Keratinocyte (primary cell): ENCODE measurements at places on chromosomes 1 and 21. TPM values are rescaled to one million over a fixed set of nuclear protein-coding genes. Genes with fewer than 3 reads are reported as not detected.

GRCh38 chr1:209613400-209614150 is 30.1 kb downstream of the CAMK1G start:
- peaks cover 32% of the 10 kb centered on the region for H3K36me3 ChIP-seq
- no peaks in the 10 kb centered on the region for H3K4me1 ChIP-seq
- no peak overlapping the region for H3K4me3 ChIP-seq
- peak; percentile 59 for DNase-seq
- no peaks in the 10 kb centered on the region for H3K27me3 ChIP-seq

DNA sequence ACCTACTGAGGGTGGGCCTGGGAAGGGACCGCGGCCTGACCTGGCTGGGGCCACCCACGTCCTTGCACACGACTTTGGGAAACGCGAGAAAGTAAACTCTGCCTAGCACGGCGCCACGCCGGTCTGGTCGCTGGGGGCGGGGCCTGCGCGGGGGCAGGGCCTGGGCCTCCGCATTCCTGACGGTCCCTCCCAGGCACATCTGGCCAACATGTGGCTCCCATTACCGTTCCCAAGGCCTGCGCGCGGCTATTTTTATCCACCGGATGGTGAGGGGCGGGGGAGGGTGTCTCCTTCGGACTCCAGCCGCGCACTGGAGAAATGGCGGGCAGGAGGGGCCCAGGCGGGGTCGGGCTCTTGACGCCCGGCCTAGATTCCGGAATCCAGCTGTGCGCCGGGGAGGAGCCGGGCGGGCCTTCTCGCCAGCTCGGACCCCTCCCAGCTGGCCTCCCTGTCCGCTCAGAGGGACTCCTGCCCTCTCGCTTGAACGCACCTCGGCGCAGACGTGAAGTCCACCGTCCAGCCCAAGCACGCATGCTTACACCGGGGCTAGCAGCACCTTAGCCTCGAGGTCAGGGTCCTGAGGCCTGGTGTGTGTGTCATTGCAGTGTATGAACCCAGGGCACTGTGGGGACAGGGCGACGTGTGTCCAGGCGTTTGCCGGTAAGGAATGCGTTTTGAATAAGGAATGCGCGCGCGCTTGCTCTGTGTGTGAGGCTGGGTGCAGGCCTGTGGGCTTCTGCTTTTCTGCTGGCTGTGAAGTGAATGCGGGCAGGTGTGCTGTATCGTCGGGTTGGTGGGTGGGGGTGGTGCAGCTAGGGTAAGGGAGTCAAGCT is 2.1 kb downstream of the EVA1B start:
- no peaks in the 10 kb centered on the region for H3K27me3 ChIP-seq
- peaks cover 4% of the 10 kb centered on the region for H3K36me3 ChIP-seq
- H3K4me1 ChIP-seq = peaks cover 1% of the 10 kb centered on the region
- no peak overlapping the region for H3K4me3 ChIP-seq
- H3K27ac ChIP-seq = no peak overlapping the region

- no peaks in the 10 kb centered on the region for H3K4me1 ChIP-seq
- no peak for DNase-seq
- no peaks in the 10 kb centered on the region for H3K27me3 ChIP-seq
- H3K36me3 ChIP-seq = no peaks in the 10 kb centered on the region
Measured at GRCh38 chr1:102715150-102715549, 393.2 kb downstream of the COL11A1 start.

- no peak within 1 kb of the TSS for H3K27ac ChIP-seq
- H3K4me1 ChIP-seq = no peaks in the 10 kb centered on the region
- H3K27me3 ChIP-seq = no peaks in the 10 kb centered on the region
- no peak for DNase-seq
Measured at GRCh38 chr1:109539676-109540075, at the start of gene GPR61. GPR61 (plus strand) TSS chr1:109539872; CDS start chr1:109543023, 3,151 bp downstream.

GRCh38 chr1:8424539-8425116 is 106.7 kb downstream of the SLC45A1 start:
- peak overlapping the region; percentile 64 for H3K4me3 ChIP-seq
- peak; percentile 28 for DNase-seq
- no peaks in the 10 kb centered on the region for H3K36me3 ChIP-seq
- peaks cover 26% of the 10 kb centered on the region for H3K4me1 ChIP-seq

- DNase-seq = no peak
- no peak overlapping the region for H3K4me3 ChIP-seq
- H3K36me3 ChIP-seq = peaks cover 43% of the 10 kb centered on the region
- H3K4me1 ChIP-seq = peaks cover 30% of the 10 kb centered on the region
Measured at GRCh38 chr1:6329851-6330250, 63.7 kb downstream of the ACOT7 start.

- no peak within 1 kb of the TSS for H3K27ac ChIP-seq
- H3K4me1 ChIP-seq = no peaks in the 10 kb centered on the region
- DNase-seq = no peak
- no peaks in the 10 kb centered on the region for H3K36me3 ChIP-seq
- no peaks in the 10 kb centered on the region for H3K27me3 ChIP-seq
Measured at GRCh38 chr1:2801535-2802291, at the start of gene TTC34. TTC34 (minus strand) TSS chr1:2801693; CDS start chr1:2800827, 866 bp downstream.

- no peaks in the 10 kb centered on the region for H3K36me3 ChIP-seq
- H3K4me1 ChIP-seq = peaks cover 48% of the 10 kb centered on the region
- H3K27me3 ChIP-seq = peaks cover 11% of the 10 kb centered on the region
Measured at GRCh38 chr1:3714284-3714741, 37.9 kb upstream of the CCDC27 start.

DNA sequence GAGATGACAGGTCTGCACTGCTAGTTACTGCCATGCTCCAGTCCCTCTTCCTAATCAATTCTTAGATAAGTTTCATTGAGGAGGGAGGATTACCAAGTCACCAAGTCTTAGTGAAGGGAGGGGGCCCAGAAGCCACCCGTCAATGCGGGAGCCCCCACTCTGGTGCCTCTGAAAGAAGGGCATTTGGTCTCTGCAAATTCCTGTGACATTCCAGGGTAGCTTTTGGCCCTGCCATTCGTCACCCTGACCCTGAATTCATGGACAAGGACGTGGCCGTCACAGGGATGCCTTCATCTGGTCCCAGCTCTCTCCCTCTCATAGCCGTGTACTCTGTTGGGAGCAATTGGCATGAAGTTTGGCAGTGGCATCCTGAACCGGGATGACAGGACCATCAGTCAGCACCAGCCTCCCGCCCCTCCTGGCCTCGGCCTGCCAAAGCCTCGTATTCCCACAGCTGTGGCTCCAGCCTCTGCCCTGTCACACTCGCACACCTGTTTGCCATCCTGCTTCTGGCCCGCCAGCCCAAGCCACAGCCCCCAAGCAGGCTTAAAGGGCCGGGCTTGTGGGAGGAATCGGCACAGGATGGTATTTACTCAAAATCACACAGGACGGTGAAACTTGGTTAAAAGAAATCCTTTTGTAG is 150.7 kb downstream of the CLIC6 start:
- H3K4me1 ChIP-seq = peaks cover 74% of the 10 kb centered on the region
- H3K4me3 ChIP-seq = no peak overlapping the region
- no peak for DNase-seq
- H3K27ac ChIP-seq = peak overlapping the region; percentile 71
- H3K36me3 ChIP-seq = peaks cover 74% of the 10 kb centered on the region

- H3K4me1 ChIP-seq = no peaks in the 10 kb centered on the region
- H3K27me3 ChIP-seq = no peaks in the 10 kb centered on the region
- DNase-seq = no peak
- no peaks in the 10 kb centered on the region for H3K36me3 ChIP-seq
- H3K27ac ChIP-seq = no peak overlapping the region
- H3K4me3 ChIP-seq = no peak overlapping the region
Measured at GRCh38 chr1:201656311-201657032, 117.5 kb downstream of the NAV1 start.

GRCh38 chr1:168939110-168939946 is 167.2 kb upstream of the ATP1B1 start:
- H3K4me1 ChIP-seq = no peaks in the 10 kb centered on the region
- H3K27ac ChIP-seq = no peak overlapping the region
- no peak overlapping the region for H3K4me3 ChIP-seq
- DNase-seq = no peak

DNA sequence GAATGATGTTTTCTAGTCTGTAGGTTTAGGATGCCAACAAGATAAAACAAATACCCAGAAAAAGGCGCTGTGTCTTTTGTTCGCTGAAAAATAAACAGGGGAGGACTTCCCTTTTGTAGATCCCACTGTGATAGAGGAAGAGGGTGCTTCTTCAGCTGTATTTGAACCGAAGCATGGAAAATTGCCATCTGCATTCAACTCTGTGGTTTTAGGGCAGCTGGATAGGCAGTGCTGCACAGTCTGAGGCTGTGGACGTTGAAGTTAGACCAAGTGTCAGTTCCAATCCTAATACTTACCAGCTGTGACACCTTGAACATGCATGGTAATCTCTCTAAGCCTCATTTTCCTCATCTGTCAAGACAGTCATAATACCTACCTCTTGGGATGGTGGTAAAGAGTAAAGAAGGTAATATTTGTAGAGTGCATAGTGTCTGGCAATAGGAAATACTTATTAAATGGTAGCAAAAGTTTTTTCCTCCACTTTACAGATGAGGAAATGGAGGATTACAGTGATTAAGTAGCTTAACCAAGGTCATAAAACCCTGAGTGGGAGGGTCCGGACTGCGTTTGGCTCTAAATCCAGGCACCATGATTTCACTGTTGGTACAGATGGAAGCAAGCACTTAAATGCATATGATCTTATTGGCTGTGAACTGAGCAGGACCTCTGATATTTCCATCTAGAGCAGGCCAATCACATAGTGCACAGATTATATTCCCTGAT is 48.5 kb downstream of the UTP25 start:
- peaks cover 7% of the 10 kb centered on the region for H3K36me3 ChIP-seq
- DNase-seq = no peak
- H3K27ac ChIP-seq = no peak overlapping the region
- H3K4me1 ChIP-seq = peaks cover 62% of the 10 kb centered on the region
- H3K27me3 ChIP-seq = no peaks in the 10 kb centered on the region

DNA sequence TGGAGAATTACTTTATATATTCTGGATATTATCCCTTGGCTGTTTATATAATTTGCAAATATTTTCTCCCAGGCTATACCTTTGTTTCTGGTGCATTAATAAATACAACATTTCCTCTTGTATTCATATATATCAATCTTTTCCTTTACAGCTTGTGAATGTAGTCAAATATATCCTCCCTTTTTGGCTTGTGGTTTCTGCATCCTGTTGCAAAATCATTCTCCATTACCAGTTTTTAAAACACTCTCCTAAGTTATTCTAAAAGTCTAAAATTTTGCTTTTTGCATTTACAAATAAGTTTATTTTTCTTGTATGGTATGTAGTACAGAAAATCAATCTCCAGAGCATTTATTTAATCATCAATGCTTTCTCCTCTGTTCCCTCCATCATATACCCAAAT is 909.4 kb downstream of the ADGRL2 start:
- H3K4me1 ChIP-seq = no peaks in the 10 kb centered on the region
- H3K27me3 ChIP-seq = no peaks in the 10 kb centered on the region
- DNase-seq = no peak
- H3K4me3 ChIP-seq = no peak overlapping the region

DNA sequence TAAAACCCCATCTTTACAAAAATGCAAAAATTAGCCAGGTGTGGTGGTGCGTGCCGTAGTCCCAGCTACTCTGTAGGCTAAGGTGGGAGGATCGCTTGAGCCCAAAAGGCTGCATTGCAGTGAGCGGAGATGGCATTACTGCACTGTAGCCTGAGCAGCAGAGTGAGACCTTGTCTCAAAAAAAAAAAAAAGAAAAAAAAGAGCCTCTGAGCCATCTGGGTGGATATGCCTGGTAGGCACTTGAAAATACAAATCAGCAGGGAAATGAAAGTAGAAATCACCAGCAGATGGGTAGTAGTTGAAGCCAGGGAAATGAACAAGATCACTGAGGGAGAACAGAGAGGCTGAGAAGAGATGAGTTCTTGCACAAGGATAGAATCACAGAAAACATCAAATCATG is 131.0 kb upstream of the HMCN1 start:
- no peak overlapping the region for H3K4me3 ChIP-seq
- no peaks in the 10 kb centered on the region for H3K4me1 ChIP-seq
- no peak for DNase-seq
- H3K27ac ChIP-seq = no peak overlapping the region
- no peaks in the 10 kb centered on the region for H3K36me3 ChIP-seq

DNA sequence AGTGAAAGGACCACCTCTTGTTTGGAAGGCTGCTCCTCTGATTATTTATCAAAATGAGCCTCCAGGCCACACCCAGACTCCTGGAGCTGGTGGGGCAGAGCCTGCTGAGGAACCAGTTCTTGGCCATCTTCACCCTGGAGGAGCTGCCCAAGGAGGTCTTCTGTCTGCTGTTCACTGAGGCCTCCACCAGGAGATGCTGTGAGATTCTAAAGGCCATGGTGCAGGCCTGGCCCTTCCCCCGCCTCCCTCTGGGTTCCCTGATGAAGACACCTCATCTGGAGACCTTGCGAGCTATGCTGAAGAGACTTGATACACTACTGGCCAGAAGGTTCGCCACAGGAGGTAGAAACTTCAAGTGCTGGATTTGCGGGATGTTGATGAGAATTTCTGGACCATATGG is 61.7 kb upstream of the GJA8 start:
- no peak overlapping the region for H3K4me3 ChIP-seq
- DNase-seq = no peak
- no peaks in the 10 kb centered on the region for H3K4me1 ChIP-seq
- no peak overlapping the region for H3K27ac ChIP-seq

GRCh38 chr21:34543017-34543416 is 31.0 kb upstream of the KCNE1 start:
- DNase-seq = no peak
- no peak overlapping the region for H3K27ac ChIP-seq
- H3K27me3 ChIP-seq = no peaks in the 10 kb centered on the region
- H3K36me3 ChIP-seq = no peaks in the 10 kb centered on the region

GRCh38 chr1:17805869-17806684 is 50.9 kb downstream of the ACTL8 start:
- no peak overlapping the region for H3K4me3 ChIP-seq
- H3K4me1 ChIP-seq = no peaks in the 10 kb centered on the region
- DNase-seq = no peak
- H3K27me3 ChIP-seq = no peaks in the 10 kb centered on the region
- no peak overlapping the region for H3K27ac ChIP-seq
- H3K36me3 ChIP-seq = no peaks in the 10 kb centered on the region

DNA sequence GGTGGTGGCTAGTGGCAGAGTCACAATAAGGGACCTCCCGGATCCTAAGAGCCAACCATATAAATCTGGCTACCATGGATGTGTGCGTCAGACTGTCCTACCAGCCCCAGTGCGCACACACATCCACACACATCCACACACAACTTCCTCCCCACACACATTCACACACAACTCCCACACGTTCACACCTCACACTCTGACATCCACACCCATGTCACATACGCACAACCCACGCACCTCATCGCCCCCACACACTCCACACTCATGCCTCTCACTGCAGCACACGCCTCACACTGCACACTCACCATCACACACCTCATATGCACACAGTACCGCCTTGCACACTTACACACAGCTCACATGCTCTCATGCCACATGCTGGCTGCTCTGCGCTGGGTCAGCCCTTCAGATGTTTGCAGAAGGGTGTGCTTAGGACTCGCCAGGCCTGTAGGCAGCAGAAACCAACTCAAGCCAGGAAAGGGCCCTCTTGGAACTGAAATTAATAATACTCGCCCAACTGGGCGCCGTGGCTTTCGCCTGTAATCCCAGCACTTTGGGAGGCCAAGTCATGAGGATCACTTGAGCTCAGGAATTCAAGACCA is 3.0 kb downstream of the LDLRAD2 start:
- DNase-seq = no peak
- no peaks in the 10 kb centered on the region for H3K4me1 ChIP-seq
- H3K36me3 ChIP-seq = no peaks in the 10 kb centered on the region
- H3K27me3 ChIP-seq = peaks cover 5% of the 10 kb centered on the region
- H3K27ac ChIP-seq = no peak overlapping the region
- no peak overlapping the region for H3K4me3 ChIP-seq

TRMT13 gene
- 6.4 to 15.3 TPM (median 9.5 TPM) in 3 replicates for polyA plus RNA-seq

S100A2 gene
- polyA plus RNA-seq = 10,013 to 12,757 TPM (median 12,412 TPM) in 3 replicates

RABGGTB gene
- polyA plus RNA-seq = 72.1 to 243 TPM (median 119 TPM) in 3 replicates

SYCP1 gene
- not detected in 3 replicates for polyA plus RNA-seq

KRTAP22-1 gene
- polyA plus RNA-seq = not detected in 3 replicates

CLCA2 gene
- polyA plus RNA-seq = 276 to 518 TPM (median 407 TPM) in 3 replicates

MAB21L3 gene
- 0.20 to 0.57 TPM (median 0.29 TPM) in 3 replicates for polyA plus RNA-seq

C1QA gene
- polyA plus RNA-seq = not detected in 3 replicates
